ENCODE measurements at places on chromosomes 5 and 9.

DNA sequence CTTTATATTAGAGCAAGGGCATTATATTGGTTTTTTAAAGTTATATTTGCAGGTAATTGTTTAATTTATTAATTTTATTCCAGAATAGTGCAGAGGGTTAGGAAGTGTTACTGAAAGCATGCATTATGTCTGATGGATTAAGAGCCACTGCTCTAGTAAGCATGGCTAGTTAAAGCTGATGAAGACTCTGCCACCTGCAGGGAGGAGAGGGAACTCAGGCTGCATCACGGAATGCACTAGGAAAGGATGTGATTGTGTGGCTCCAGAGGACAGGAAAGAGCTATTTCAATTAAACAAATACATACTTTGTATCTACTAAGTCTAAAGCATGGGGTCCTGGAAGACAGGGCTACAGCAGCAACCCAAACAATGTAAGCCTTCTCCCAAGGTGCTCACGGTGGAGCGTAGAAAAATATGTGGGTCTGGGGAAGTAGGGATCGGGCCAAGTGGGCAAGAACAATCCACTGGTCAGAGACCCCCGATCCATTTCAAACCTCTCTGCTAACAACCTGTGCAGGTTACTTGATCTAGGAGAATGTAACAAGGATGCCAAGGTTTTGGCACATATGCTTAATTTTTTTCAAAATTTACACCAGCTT is 15.3 kb upstream of the GRXCR2 start:
- DNase-seq, result no peak

DNA sequence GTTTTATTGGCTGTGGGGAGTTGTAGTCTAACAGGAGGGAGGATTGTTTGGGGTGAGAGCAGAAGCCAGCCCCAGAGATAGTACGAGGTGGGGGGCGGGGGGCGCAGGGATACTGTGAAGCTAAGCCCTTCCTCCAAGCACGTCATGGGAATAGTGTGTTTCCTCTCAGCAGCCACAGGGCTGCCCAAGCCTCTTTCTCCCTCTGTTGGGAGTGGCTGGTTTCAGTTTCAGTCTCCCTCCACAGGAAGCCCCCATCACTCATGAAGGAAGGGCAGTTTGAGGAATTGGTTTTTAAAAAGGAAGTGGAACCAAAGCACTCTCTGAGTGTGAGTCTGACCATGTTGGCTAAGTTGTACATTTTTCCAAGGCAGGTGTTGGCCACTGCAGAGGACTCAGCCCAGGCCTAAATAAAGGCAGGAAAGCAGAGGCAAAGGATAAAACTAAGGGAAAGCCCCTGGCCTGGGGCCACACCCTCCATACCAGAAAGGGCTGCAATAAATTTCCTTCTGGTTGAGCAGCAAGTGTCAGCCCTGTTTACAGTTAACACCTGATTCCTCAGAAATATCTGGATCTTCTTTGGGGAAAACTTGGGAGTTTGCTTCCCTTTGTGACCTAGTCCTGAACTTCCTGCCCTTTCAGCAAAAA is 3.2 kb downstream of the RAB24 start:
- DNase-seq, result no peak

DNA sequence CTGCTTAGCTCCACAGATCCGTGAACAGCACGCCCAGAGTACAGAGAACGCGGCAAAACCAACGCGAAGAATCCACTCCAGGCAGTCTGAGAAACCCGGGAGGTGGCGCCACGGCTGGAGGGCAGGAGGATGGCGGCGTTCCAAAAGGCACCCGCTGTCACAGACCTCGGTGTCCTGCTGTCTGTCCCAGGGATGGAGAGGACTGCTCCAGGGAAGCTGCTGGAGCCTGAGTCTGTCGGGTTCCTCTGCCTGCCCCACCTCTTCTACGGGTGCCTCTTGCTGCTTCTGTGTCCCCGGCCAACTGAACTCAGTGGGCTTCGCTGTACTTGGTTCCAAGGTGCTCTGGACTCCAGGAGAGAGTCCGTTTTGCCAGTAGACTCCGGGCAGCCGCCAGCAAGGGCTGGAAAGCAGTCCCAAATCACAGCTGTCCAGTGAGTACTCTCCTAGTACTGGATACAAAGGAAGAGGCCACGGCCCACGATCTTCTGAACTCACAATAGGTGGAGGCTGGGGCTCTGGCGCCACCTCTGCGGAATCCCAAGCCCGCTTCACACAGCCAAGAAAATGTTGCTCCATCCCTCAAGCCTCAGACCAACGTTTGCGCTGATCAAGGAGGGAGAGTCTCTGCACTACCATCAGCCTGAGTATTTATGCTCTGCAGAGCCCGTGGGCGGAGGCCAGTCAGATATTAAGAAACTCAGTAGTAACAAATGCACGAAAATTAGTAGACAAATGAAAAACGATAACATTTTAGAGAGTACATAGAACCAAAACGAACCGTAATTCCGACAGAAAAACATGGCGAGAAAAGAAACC is 440 bp downstream of the ANXA2R start:
- DNase-seq, result no peak

DNA sequence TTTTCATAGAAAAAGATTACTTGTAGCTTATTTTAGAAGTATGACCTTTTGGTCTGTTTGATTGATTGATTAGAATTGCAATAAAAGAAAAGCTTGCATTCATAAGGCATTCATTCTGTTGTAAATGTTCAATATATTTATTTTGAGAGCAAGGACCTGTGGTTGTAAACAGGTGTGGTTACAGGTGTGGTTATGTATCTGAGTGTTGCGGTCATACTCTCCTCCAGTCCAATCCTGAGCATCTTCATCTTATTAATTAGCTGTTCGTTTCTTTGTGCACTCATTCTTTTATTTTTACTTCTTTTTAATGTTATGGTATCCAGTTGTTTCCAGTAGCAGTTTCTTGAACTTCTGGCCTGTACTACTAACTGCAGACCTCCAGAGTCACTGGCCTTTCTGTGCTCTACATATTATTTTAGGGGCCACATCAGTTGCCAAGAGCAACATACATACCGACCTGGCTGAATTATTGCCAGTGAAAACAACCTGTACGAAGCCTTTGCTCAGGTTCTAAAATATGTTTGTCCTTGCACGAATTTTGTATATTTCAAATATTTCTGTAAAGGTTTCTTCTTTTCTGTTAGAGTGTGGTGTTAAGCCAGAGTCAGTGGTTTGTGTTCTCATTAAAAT is 128.7 kb downstream of the CDC42SE2 start:
- DNase-seq, result no peak

GRCh38 chr9:129070696-129071525 is 10.0 kb upstream of the DOLPP1 start:
- DNase-seq, result no peak

GRCh38 chr5:83388608-83389007 is 82.9 kb upstream of the VCAN start:
- no peak for DNase-seq

GRCh38 chr5:36392818-36393217 is 91.1 kb upstream of the RANBP3L start:
- no peak for DNase-seq

DNA sequence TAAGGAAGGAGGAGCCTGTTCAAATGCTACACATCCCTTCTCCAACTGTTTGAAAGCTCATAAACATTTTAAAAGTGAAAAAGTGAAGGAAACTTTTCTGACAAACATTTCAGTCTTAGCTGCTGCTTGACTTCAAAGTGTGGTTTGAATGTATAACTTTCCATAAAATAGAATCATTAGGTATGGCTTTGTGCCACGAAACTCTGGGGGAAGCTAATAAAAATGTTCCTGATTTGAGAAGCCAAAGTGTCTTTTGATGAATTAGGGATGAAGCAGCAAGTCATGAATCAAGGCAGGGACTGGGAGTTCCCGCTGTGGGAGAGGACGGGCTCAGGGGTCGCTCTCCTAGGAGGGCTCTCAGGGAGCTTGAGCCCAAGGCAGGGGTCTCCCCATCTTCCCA is 15.3 kb downstream of the MVB12B start:
- no peak for DNase-seq

GRCh38 chr9:19512103-19512832 is 103.5 kb downstream of the ACER2 start:
- DNase-seq, result no peak

GRCh38 chr5:98064118-98064685 is 709.3 kb upstream of the RGMB start:
- no peak for DNase-seq

GRCh38 chr9:81465468-81466011 is 223.8 kb downstream of the TLE1 start:
- no peak for DNase-seq

- no peak for DNase-seq
These were observed 407.4 kb downstream of the BRINP1 start for GRCh38 chr9:118961857-118962256.

DNA sequence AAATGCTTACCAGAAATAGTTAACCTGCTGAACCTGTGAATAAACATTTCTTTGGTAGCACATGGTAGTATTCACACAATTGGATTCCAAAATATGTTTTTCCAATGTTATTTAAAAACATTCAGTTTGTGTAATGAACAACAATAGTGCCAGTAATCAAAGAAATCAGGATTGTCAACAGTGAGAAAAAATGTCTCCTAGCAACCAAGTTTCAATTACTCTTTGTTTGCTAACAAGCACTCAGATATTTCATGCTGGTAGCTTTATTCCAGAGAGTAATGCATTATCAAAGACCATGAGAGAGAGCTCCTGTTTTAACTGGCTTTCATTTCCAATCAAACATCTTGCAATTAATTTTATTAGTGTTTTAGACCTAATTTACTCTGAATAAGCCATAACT is 768.1 kb upstream of the GRAMD2B start:
- no peak for DNase-seq

GRCh38 chr5:96855031-96855872 is 21.0 kb upstream of the ERAP2 start:
- no peak for DNase-seq

DNA sequence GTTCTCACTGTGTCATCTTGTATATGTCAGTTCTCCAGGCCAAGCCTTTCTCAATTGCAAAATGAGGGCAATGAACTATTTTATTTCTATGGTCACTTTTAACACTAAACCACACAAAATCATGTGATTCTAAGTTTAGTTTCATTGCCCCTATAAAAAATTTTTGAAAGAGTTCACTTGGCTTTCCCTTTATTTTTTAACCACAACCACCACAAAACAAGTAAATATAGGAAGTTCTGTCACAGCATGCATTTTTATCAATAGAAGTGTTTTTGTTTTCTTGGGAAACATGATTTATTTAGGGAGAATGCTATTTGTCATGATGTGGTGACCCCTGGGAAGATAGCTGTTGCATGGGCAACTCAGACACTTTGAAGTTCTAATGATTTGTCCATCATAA is 169.1 kb downstream of the CSNK1G3 start:
- DNase-seq, result no peak

GRCh38 chr9:112489039-112489546 is 2.5 kb downstream of the KIAA1958 start:
- no peak for DNase-seq

GRCh38 chr5:113194125-113194524 is 217.5 kb downstream of the DCP2 start:
- DNase-seq, result no peak

- no peak for DNase-seq
These were observed 16.6 kb upstream of the PLPP1 start for GRCh38 chr5:55551358-55551757.

DNA sequence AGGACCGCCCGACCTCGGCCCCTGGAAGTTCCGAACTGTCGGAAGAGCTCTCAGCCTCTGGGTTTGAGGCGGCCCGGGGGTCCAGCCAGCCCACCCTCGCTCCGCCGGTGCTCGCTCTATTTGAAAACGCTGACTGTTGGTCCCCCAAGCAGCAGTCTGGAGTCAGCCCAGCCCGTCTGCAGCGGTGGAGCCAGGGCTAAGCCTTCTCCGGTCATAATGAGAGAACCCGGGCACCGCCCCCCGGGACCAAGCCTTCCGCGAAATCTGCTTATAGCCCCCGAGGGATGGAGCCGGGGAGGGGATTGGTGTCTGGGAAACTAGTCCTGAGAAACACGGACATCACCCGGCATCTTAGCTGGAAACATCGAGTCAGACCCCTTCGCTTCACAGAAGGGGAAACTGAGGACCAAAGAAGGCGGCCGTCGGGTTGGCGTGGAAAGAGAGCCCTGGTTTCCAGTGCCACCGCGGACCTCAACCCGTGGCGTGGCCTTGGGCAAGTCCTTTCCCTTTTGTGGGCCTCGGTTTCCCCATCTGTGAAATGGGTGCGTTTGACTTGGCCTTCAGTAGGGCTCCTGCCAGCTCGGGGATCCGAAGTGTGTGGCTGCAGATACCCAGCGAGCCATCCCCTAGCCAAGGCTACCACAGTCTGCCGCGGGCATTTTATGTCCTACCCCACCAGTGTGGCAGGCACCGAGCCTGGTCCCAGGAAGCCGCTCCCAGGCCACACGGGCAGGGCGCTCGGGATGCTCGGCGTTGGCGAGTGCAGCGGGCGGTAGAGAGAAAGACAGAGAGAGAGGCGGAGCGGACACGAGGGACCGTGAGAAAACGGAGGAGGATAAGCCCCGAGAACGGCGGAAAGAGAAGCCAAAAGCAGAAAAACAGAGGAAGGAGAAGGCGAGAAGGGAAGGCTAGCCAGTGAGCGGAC is 857 bp downstream of the ADAM19 start:
- DNase-seq, result no peak

DNA sequence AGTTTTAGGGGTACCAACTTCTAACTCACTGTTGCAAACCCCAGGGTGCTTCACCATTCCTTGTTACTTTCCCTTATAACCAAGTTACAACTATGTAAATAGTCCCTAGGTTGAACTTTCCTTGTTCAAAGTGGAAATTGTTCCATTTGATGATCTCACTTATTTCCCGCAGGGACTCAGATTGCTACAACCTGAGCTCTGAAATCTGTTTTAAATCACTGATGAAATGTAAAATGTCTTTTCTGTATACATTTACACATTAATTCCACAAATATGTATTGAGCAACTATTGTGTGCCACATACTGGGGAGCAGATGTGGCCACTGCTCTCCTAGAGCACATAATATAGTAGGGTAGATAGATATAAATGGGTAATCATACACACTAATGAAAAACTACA is 69.1 kb upstream of the TARS1 start:
- no peak for DNase-seq

DNA sequence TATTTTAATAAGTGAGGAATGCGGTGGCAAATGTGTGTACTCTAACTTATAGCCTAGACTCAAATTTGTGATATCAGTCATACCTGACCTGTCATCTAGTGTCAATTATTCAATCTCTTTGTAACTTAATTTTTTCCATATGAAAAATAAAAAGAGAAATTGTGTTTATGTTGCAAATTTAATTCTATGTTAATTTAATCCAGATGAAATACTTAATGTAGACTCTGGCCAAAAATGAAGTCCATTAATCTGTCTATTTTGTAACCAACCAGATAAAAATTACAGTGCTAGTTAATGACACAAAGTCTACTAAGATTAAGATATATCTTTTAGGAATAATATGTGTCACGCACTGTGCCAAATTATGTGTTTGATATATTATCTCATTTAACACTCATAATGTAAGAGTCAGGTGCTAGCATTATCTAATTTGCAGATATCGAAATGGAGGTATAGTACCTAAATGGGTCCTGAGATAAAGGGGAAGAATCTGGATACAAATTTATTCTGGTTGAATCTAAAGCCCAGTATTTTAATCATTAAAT is 712.1 kb downstream of the KCTD16 start:
- DNase-seq, result no peak

DNA sequence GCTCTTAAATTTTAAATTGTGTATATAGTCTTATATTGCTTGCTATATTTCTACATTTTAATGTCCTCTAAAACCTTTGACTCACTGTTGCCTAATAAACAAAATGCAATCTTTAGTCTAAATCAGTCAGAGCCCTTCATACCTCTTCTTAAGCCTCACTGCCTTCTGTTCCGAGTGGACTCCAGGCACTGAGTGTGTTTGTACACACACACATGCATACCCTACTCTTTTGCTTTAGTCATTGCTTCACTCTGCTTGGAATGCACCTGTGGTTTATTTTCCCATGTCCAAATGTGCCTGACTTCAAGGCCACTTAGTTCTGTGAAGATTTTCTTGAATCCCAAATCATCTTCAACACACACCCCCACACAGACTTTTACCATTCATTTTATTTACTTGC is 60.9 kb downstream of the SLC12A2 start:
- no peak for DNase-seq
